ENCODE measurements at places on chromosomes 2 and 18.
A peak's percentile ranks its signal among the peaks of the same experiment; 100 is the strongest.

DNA sequence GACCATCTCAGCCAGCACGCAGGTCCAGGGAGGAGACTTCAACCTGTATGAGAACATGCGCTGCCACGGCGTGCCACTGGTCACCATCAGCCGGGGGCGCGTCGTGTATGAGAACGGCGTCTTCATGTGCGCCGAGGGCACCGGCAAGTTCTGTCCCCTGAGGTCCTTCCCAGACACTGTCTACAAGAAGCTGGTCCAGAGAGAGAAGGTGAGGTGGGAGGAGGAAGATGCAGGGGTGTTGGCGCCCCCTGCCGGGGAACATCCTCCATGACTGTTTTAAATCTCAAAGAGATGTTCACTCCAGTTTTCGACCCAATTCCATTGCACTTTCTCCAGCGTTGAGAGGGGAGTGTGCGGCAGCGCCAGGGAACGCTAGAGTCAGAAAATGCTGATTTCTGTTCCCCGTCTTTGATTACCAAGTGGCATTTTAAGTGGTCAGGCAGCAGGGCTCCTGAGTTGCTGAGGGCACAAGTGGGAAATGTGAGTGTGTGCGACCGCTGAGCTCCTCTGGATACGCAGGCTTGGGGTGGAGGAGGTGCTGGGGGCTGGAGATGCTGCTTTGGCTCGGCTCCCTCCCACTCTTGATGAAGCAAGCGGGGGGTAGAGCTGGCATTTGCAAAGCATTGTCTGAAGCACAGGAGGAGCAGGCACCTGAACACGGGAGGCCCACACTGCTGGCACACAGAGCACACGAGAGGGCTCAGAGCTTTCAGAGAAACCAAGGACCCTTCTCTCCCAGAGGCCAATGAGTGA lies 27.7 kb upstream of the MAPRE3 start:
- DNase-seq, result peak; percentile 50

GRCh38 chr2:119384971-119385370 lies 18.2 kb downstream of the DBI start:
- DNase-seq, result no peak

GRCh38 chr18:31970617-31971016 lies 27.7 kb upstream of the TRAPPC8 start:
- DNase-seq, result no peak

DNA sequence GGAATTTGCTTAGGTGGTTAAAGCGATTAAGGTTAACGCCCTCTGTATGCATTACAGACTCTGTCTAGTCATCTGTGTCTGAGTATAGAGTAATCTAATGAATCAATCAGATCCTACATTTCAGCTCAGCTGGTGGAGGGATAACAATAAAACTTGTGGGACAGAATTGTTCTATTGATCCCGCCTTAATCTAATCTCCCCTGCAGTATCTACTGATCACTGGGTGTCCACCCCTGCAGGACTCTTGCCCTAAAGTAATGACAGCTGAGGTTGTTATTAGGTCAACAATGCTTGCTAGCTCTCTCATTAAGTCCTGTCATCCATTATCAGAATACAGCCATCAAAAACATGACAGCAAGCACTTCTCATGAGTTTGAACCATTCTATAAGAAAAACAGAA lies 462.6 kb upstream of the TMEFF2 start:
- DNase-seq, result no peak

- peak; percentile 9 for DNase-seq
Observed at GRCh38 chr2:196259507-196260481, 88.4 kb upstream of the STK17B start.
